ENCODE measurements at places on chromosomes 1 and 21.

- DNase-seq: no peak
These were observed 20.5 kb upstream of the TRABD2B start for GRCh38 chr1:48017716-48018115.

- DNase-seq: no peak
These were observed at the start of gene KIAA0319L for GRCh38 chr1:35557118-35557610. Gene KIAA0319L, minus strand, starts transcription at chr1:35557403. Its CDS starts 2,912 bp downstream, at chr1:35554491.

- no peak for DNase-seq
These were observed 131.4 kb downstream of the ST6GALNAC5 start for GRCh38 chr1:76998582-76999223.

DNA sequence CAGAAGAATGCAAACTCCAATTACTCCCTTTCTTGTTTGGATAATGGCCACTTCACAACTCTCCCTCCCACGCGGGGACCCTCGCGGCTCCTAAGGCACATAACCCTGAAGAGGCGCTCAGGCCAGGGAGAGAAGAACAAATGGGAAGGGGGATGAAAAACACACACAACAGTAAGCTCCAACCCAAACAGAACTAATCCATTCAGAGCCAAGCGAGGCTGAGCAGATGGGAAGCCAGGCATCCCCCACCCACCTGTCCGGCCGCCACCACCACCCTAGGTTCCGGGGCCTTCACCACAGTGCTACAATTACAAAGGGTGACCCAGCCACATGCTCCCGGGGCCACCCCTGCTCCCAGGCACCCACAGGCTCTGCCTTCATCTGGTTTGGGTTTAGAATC is 101.5 kb downstream of the MRPL37 start:
- no peak for DNase-seq

GRCh38 chr21:15508554-15508953 is 221.2 kb upstream of the USP25 start:
- DNase-seq: peak; percentile 19

GRCh38 chr1:204941421-204942338 is 71.0 kb downstream of the NFASC start:
- DNase-seq: peak; percentile 33

- DNase-seq: no peak
These were observed 180.7 kb downstream of the KAZN start for GRCh38 chr1:14778898-14779865.

DNA sequence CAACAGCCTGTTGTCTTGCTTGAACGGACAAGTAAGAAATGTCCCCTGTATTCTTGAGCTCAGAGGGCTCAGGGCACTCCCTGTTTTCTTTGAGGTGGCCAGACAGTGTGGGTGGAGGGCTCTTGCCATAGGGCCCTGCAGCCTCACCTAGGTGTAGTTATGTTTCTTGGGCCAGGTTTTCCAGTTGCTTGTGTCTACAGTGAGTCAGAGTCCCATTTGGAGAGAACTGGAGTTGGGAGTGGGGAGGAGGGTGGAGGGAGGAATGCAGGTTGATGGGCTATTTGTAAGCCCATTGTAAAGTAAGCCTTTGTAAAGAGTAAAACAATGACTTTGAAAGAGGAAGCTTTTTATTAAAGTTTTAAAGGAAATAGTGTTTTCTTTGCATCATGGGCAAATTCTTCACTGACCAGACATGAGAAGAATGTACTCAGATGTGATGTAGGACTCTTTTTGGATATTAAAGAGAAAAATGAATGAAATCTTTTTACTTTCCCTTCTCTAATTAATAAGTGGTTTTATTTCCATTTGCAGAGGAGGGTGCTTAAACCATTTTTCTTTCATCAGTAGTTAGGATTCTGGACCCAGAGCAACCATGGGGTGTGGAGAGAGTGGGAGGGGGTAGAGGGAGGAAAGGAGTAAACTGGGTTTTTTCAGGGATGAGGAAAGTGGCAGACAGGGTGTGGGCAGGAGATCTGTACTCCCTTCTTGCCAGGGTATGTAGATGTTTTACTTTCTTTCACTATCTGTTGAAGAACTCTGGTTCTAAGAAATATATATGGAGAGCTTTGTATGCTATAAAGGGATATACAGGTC is 45.1 kb upstream of the MACF1 start:
- DNase-seq: no peak

GRCh38 chr1:234942012-234942332 is 186.7 kb downstream of the TOMM20 start:
- no peak for DNase-seq

- DNase-seq: no peak
These were observed 31.7 kb downstream of the SLC5A9 start for GRCh38 chr1:48254254-48254653.

DNA sequence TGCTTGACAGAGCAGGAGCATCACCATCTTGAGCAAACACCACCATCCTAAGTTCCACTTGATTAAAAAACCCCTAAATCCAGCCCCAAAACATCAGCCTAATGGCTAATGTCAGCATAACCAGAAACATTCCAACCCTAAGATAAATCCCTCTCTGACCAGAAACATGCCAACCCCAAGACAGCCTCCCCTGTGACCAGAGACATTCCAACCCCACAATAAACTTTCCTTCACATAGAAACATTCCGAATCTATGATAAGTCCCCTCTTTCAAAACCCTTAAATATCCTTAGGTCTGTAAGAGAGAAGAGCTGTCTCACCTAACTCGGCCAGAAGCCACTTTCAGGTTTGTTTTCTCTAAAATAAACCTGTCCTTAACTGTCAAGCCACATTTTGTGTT is 17.4 kb upstream of the SLC2A5 start:
- DNase-seq: no peak

GRCh38 chr1:61269602-61270001 is 187.2 kb downstream of the NFIA start:
- DNase-seq: no peak

- no peak for DNase-seq
These were observed 3.3 kb upstream of the MTARC1 start for GRCh38 chr1:220783453-220783852.

DNA sequence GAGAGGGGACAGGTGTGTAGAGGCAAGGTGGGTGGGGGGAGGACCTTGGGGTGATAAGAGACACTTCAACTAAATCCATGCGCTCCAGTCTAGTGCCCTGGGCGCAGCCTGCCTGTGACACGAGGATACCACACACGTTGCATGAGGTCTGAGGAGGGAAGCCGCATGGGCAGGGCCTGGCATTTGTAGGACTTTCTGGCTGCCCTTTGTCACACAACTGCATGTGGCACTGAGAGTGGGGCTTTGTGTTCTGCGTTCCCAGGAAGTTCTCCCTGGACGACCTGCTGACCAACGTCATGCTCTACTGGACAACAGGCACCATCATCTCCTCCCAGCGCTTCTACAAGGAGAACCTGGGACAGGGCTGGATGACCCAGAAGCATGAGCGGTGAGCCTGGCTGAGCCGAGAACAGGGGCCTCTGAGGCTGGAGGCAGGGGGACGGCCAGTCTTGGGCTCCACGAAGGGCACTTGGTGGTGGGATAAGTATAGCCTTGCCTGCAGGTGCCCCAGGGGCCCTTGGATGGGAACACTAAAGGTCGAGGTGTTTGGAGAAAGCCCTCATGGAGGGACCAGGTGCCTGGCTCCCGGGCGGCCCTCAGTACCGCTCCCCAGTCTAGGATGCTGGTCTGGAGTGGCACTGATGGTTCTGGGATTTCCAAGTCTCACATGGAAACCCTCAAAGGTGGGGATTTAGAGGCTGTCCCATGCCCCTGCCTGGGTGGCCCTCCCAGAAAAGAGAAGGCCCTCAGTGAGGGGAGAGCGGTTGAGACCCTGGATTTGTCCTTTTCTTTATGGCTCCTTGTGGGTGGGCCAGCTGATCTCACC is 34.5 kb downstream of the EPHX1 start:
- no peak for DNase-seq

GRCh38 chr1:229383961-229384360 is 41.1 kb upstream of the CCSAP start:
- no peak for DNase-seq

GRCh38 chr1:147351140-147351835 is 108.8 kb downstream of the CHD1L start:
- no peak for DNase-seq

DNA sequence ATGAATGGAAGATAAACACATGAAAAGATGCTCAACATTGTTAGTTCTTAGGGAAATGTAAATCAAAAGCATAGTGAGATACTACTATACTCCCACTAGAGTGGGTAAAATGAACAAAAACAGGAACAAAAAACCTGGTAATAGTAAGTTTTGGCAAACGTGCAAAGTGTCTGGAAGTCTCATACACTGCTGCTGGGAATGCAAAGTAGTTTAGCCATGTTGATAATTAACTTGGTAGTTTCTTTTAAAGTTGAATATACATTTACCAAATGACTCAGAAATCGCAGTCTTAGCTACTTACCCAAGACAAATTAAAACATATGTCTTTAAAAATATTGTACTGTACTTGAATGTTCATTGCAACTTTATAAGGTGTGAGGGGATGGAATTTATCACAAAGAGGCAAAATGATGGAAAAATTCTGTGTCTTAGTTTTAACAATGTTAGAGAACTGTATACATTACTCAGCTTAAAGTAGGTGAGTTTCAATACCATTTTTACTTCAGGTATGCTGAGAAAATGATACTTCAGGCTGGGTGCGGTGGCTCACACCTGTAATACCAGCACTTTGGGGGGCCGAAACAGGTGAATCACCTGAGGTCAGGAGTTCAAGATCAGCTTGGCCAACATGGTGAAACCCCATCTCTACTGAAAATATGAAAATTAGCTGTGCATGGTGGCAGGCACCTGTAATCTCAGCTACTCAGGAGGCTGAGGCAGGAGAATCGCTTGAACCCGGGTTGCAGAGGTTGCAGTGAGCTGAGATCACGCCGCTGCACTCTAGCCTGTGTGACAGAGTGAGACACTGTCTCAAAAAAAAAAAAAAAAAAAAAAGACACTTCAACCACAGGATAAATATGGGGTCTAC is 102.3 kb downstream of the PDE4B start:
- no peak for DNase-seq

GRCh38 chr1:234779160-234779538 is 169.2 kb upstream of the IRF2BP2 start:
- no peak for DNase-seq

DNA sequence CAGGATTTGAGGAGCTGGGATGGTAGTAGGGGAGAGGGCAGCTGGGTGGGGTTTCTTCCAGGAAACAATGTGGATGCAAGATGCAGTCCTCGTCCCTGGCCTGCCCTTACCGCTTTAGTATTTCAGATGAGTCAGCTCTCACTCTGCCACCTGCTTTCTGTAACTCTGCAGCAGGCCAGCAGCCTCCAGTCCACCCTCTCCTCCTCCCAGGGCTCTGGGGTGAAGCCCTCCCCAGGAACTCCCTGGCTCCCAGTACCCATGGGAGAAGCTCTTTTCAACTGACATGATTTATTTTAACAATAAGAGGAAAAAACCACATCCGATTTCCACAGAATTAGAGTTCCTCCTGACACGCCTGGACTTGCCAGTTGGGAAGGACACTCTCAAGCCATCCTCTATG is 39.0 kb upstream of the IL20 start:
- DNase-seq: no peak

DNA sequence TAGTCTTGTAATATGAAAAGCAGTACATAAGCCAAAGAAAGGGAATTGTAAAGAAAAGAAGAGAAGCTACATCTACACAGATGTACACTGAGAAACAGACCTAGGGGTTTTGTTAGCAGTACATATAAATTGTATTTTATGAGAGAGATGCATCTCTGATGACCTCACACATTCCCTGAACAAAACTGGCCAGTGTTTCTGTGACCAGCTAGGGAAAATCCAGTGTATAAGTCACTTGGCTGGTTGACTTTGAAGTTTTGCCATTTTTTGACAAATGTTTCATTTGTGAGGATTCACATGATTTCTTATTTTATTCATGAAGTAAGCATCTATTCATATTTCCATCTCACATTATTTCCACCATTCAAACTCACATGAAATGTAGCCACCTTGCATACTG is 28.3 kb upstream of the DYNLT5 start:
- no peak for DNase-seq

GRCh38 chr1:24403806-24404205 is 9.8 kb downstream of the STPG1 start:
- no peak for DNase-seq

GRCh38 chr1:232123775-232124659 is 497.4 kb downstream of the DISC1 start:
- DNase-seq: no peak

GRCh38 chr1:66607458-66607857 is 73.5 kb downstream of the SGIP1 start:
- DNase-seq: no peak

DNA sequence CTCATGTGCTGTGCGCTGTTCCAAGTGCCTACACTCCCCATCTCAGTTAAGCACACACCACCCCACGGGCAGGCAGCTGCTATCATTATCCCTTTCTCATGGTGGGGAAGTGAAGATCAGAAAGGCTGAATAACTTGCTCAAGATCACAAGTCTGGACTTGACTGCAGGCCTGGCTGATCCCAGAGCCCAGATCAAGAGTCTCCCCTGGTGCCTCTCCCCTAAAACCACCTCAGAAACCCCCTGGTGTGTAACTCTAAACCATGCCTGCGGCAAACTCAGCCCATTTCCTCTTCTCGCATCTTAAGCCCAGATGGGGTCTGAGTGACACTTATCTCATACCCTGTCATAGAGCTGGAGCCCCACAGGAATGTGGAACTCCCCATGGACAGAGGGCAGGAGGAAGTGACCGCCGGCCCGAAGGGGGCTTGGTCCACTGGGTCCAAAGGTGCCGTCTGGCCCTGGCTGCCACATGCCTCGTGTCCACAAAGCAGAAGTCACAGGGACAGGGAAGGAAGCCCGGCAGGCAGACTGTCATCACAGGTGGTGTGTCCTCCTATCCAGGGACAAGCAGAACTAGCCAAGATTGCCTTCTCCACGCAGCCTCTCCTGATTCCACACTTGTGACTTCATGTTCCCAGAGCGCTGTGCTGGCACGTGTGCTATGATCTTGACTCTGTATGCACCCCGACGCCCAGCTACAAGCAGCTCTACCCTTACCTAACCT is 92.1 kb downstream of the SYF2 start:
- DNase-seq: peak; percentile 3

GRCh38 chr1:206897175-206897574 is at the start of gene IL24:
Gene IL24, plus strand, starts transcription at chr1:206897443. Its CDS starts 390 bp downstream, at chr1:206897833.
- DNase-seq: no peak

DNA sequence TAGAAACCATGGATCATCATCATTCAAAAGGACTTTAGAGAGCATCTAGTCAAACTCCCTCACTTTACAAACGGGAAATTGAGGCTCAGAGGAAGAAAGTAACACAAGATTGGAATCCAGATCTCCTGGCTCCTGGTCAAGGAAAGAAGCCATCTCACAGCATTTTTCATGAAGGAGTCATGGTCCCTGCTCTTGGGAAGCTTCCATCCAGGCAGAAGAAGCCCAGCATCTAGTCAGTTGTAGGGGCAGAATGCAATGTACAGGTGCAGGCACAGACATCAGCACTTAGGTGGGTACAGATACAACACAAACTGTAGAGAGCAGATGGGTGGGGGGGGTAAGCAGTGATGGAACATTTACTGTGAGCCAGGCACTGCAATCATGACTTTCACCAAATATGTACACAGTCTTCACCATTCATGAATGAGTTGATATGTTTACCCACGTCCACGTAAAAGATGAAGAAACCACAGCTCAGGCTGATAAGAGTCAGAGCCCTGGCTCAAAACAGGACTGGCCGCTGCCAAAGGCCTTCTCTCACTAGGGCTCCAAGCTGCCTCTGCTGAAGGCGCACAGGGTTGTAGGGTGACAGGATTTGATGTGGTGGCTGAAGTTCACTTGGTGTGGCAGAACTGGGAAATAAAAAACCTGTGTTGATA is 44.0 kb downstream of the OPTC start:
- DNase-seq: peak; percentile 2
